ENCODE measurements at places on chromosomes 3 and 15. TPM values are rescaled to one million over a fixed set of nuclear protein-coding genes. Genes with fewer than 3 reads are reported as not detected.

DNA sequence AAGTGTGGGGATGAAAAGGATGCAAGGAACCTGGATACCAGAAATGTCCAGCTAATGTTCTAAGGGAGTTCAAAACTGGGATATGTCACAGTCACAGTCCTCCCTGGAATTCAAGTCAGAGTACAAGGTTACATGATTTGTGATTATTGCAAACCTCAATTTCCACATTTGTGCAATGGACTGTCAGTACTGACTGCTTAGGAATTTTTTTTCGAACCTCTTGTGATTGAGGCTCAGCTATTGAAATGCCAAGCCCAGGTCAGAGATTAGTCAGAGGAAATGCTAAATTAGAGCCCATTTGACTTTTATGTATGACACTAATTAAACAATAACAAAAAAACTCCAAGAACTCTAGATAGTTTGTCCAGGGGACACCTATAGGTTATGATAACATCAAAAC lies 210.2 kb downstream of the THSD4 start:
- no peak for DNase-seq

- no peak for DNase-seq
Measured at GRCh38 chr3:73073091-73073707, 11.7 kb downstream of the EBLN2 start.

MYLK gene
- total RNA-seq: 1,614 TPM

DNA sequence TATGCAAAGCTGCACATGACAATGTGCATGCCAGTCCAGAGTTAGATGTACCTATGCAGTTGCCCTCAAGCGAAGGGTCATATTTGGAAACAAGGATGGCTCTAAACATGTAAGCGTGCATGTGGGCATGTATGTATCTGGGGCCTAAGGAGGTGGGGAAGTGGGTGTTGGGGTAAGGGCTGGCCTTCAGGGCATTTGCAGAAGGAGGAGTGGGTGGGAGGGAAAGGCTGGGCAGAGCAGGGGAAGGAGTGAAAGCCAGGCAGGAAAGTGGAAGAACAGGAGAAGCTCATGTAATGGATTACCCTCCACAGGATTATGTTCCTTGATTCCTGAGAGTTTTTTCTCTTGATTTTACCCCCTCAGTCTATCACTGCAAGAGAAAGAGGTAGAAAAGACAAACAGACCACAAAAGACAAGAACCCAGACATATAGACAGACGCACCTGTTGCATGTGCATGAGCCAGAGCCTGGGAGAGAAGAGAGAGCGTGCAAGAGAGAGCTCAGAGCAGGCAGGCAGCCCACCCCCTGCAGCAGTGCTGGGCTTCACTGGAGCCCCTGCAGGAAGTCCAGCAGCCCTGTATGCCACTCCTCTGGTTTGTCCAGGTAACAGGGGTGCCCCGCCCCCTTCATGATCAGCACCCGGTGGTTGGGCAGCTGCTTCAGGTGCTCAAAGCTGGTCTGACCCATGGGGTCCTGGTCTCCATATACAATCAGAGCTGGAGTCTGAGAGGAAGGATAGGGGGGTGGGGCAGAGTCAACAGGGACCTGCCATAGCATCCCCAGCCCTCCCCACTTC lies 1.8 kb upstream of the PCBP4 start:
- DNase-seq: peak; percentile 35

GRCh38 chr3:117624424-117624823 lies 914.8 kb downstream of the TUSC7 start:
- DNase-seq: no peak

SLC51A gene
- 16.4 TPM for total RNA-seq

DNA sequence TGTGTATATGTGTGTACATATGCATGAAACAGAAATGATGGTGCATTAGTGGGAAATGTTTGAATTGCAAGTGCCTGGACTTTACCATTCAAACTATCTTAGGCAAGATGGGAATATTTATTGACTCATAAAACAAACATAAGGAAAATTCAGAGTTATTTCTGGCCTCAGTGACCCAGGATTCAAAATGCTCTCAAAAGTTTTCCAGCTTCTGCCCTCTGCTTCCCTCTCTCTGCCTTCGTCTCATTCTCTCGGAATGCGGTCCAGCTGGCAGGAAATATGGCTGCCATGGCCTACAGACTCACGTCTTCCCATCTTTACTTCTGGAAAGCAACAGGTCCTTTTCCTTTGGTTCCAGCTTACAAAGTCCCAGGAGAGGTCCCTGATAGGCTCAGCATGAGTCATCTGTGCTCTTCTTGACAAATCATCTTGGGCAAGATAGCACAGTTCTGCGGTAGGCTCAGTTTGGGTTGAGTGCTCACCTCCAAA lies 8.7 kb upstream of the ZNF774 start:
- no peak for DNase-seq

ATP8B4 gene
- 8.9 TPM for total RNA-seq

GOLGA8S gene
- 0.32 TPM for total RNA-seq

GRCh38 chr15:68383161-68384074 lies 48.5 kb downstream of the ITGA11 start:
- peak; percentile 75 for DNase-seq

All from mucosa of descending colon (tissue), 3 donors.